ENCODE measurements at places on chromosomes 6 and 20. TPM values are rescaled to one million over a fixed set of nuclear protein-coding genes. Genes with fewer than 3 reads are reported as not detected.

DNA sequence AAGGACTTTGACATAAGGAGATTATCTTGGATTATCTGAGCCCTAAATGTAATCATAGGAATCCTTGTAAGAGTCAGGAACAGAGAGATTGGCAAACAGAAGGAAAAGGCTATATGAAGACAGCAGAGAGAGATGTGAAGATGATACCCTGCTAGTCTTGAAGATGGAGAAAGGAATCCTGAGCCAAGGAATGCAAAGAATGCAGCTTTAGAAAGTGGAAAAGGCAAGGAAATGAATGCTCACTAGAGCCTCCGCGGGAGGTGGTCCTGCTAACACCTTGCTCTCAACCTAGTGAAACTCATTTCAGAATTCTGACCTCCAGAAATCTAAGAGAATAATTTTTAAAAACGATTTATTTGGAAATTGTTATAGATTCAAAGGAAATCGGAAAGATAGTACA is 117.1 kb downstream of the TBXT start:
- no peak for DNase-seq

- DNase-seq, result no peak
Measured at GRCh38 chr20:7924692-7925091, 15.6 kb downstream of the HAO1 start.

GRCh38 chr6:170295510-170296422 is 4.9 kb upstream of the DLL1 start:
- peak; percentile 58 for DNase-seq

DNA sequence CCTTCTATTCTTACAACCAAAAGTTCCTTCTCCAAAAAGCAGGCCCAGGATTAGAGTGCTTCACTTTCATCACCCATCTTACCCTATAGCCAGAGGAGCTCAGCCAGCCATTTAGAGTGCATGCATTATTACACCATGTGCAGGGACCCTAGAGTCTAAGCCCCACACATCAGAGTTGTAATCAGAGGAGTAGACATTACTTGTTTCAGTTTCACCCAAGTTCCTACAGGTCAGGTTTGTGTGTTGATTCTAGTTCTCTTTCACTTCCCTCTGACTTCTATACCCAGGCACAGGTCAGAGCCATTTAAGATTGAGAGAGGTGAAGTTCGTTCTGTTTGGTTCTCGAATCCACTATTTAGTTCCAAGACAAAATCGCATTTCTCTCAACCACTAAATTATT is 16.3 kb upstream of the ARFGEF3 start:
- no peak for DNase-seq

GRCh38 chr6:147578159-147578558 is 69.7 kb downstream of the SAMD5 start:
- DNase-seq, result no peak

- peak; percentile 87 for DNase-seq
Measured at GRCh38 chr20:46995561-46996142, 101.0 kb downstream of the EYA2 start.

Gene RSPO3
- total RNA-seq, result not detected

DNA sequence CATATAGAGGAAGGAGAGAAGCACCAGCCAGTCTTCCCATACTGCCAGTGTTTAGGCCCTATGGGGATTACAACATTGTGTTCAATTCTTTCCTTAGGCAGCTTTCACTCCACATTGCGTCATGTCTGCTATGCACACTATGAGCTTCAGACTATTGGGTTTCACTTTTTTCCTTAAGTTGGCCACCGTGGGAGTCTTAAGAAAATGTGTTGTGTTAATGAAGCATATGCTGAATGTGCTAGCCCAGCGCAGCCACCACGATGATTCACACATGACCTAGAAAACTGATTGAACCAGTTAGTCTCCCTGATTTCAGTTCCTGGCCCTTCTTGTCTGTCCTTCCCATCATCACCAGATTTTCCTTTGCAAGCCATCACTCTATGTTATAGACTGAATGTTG is 21.5 kb downstream of the TUBB2B start:
- DNase-seq, result no peak

- no peak for DNase-seq
Measured at GRCh38 chr6:117548797-117549301, 53.5 kb downstream of the GOPC start.

DNA sequence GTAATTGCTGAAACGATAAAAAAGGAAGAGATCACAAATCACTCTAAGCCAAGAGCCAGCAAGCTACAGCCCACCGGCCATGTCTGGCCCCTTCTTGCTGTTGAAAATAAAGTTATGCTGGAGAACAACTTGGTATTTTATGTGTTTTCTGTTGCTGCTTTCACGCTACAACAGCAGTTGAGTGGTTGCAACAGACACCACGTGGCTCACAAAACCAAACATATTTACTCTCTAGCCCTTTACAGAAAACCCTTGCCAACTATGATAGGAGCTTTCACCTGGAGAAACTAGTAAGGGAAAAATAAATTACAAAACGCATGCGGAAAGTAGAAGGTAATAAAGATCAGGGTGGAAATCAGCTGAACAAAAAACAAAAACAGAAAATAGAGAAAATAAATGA is 41.1 kb upstream of the SLCO4A1 start:
- DNase-seq, result no peak

Gene OPRM1
- total RNA-seq, result not detected

Gene RAB44
- total RNA-seq, result not detected

GRCh38 chr6:154461348-154461747 is 49.1 kb downstream of the CNKSR3 start:
- DNase-seq, result no peak

DNA sequence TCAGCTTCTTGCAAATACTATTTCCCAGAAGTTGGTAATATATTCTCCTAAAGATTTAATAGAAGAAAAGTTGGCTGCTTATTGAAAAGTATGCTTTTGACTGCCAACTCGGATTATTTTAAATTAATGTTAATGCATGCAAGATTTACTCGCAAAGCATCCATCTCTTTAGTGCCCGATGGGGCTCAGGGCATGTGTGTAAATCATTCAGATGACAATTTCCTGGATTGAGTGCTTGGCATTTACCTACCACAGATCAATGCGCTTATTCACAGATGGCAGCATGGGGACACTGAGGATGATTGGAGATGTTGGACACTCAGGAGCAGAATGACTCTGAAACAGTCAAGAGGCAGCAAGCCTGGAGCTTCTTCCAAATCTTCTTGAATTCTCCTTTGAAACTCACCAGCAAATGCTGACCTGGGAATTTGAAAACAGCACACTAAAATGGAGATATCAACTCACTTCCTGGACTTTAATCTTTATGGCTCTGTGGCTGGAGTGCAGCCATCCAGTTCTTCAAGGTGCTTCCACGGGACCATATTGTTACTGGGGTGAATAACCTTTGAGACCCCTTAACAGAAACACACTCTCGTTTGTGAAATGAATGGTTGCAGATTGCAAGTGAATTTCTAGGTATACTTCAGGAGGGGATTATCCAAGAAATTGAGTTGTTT is 34.1 kb upstream of the TIAM2 start:
- no peak for DNase-seq
